Activated naive CD4-positive, alpha-beta T cell treated with anti-CD3 and anti-CD28 coated beads, Interleukin-2, amount 50 U/mL, for 72 hours (primary cell): ENCODE measurements at places on chromosomes 13 and 19. TPM values are rescaled to one million over a fixed set of nuclear protein-coding genes. Genes with fewer than 3 reads are reported as not detected.

Gene C1QTNF9
- not detected for total RNA-seq

Gene HNRNPL
- 658 TPM for total RNA-seq

DNA sequence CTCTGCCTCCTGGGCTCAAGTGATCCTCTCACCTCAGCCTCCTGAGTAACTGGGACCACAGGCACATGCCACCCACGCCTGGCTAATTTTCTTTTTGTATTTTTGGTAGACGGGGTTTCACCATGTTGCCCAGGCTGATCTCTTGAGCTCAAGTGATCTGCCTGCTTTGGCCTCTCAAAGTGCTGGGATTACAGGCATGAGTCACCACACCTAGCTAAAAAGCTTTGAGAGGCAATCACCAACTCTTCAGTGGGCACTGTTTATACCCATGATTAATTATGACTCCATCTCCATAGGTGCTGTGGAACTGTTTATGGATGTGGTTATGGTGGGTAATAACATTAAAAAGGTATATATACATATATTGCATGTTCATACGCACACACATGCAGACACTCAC is 7.5 kb upstream of the RBM26 start:
- DNase-seq, result no peak

- DNase-seq, result no peak
Measured at GRCh38 chr19:38173291-38174041, 50.6 kb downstream of the DPF1 start.

DNA sequence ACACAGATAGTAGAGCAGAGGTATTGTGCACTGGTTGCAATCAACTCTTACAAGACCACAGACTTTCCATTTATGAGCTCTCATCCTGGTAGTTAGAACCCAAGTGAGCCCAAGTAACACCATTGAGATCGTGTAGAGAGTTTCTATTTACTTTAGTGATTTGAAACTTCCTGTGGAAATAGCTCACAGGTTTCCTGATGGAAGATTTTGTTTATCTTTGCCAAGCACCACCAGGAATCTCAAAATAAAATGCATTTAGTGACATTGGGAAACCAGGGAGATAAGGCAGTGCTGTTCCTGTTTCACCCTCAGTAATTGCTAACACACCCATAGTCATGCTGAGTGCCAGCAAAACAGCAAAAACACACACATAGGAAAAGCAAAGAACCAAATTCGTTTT is 102.5 kb downstream of the FLT1 start:
- DNase-seq, result no peak

- DNase-seq, result no peak
Measured at GRCh38 chr13:96193728-96194310, 103.9 kb downstream of the HS6ST3 start.

DNA sequence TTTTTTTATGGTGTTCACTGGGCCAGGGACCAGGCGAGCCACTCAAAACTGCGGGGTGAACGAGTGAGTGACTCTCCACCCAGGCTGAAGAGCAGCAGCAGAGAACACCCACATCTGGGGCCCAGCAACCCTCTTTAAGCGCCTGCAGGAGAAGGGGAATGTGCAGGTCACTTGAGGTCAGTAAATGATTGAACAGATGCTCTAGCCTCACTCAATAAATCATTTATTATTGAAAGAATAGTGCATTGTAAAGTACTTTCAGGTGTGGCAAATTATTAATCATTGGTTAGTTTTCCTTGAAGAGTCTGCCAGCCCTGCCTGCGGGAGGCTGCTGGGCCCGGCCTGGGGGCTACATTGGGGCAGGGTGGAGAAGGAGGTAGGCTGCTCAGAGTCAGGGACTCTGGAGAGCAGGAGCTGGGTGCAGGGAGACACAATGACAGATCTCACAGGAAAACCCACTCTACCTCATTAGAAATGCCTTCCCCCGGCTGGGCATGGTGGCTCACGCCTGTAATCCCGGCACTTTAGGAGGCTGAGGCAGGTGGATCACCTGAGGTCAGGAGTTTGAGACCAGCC is 42.5 kb downstream of the ABCC4 start:
- DNase-seq, result no peak

GRCh38 chr13:20637811-20638210 is 65.7 kb upstream of the IL17D start:
- DNase-seq, result no peak

DNA sequence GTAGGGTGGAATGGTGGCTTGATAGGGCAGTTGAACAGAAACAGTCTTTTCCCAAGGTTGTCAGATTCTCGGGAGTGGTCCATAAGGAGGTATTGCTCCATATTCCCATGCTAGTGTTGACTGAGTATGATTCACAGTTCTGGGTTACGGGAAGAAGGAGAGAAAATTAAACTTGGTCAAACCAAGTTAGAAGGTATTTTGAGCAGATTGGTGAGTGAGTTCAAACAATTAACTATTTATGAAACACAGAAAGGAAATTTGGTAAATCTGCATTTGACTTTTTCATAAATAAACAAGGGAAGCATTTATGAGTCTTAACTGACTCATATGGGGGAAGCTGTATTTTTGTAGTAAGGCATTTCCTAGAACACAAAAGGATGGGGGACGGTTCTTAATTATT is 2419.4 kb downstream of the PCDH9 start:
- DNase-seq, result no peak

Gene ZNF585A
- total RNA-seq, result 8.5 TPM

Gene KLK7
- total RNA-seq, result not detected

Gene ZNF83
- total RNA-seq, result 37.0 TPM

- DNase-seq, result no peak
Measured at GRCh38 chr19:28289295-28290063, 923.5 kb downstream of the UQCRFS1 start.

- no peak for DNase-seq
Measured at GRCh38 chr13:112341976-112342735, 34.0 kb upstream of the SPACA7 start.

DNA sequence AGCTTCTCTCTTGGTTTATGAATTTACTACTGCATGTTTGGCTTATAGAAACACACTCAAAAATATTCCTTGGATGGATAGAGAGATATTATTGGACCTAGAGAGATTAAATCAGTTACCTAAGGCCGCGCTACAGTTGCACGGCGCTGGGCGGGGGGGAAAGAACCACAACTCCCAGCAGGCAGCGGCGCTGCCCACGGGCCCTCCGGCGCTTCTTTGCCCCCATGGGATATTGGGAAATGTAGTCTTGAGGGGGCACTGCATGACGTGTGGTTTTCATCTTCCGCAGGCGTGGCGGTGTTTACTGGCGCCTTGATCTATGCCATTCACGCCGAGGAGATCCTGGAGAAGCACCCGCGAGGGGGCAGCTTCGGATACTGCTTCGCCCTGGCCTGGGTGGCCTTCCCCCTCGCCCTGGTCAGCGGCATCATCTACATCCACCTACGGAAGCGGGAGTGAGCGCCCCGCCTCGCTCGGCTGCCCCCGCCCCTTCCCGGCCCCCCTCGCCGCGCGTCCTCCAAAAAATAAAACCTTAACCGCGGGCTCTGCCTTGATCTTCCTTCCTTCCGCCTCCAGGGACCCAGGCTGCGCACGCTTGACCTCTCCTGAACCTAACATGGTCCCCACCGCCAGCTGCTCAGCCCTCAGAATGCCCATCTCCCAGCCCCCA is 4.8 kb downstream of the EMP3 start:
- peak; percentile 74 for DNase-seq

Gene KASH5
- 1.7 TPM for total RNA-seq

Gene ZNF154
- total RNA-seq, result 0.62 TPM

GRCh38 chr19:31594701-31595100 is 245.5 kb upstream of the TSHZ3 start:
- no peak for DNase-seq

DNA sequence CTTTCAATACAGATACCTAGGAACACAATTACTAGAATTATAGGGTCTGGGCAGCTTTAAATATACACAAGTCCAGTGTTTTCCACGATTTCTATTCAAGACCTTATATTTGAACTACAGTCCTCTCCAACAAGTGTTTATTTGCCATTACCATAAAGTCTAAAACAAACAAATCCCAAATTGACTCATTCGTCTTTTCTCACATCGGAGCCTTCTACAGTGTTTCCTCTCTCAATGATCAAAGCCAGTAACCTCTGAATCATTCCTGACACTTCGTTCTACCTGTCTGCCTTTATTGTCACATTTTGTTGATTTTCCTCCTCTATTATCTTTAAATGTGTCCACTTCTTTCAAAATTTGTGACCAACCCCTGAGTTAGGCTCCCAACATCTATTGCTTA is 1356.5 kb upstream of the SLC10A2 start:
- no peak for DNase-seq

Gene SIGLEC12
- 1.4 TPM for total RNA-seq

DNA sequence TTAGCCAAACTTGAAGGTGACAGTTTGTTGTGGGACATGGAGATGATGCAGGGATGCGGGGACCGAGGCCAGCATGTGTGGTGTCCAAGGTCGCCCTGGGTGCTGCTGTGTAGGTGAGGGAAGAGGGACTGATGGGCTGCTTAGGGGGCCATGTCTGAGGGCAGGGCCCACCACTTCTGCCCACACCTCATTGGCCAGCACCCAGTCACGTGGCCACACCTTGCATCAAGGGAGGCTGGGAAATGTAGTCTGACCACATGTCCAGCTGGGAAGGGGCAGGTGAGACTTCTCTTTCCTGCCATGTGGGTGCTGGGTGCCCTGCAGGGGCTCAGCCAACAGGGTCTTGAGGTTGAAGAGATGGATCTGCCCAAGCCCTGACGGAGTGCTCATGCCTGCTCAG is 88.9 kb downstream of the KDM4B start:
- no peak for DNase-seq

DNA sequence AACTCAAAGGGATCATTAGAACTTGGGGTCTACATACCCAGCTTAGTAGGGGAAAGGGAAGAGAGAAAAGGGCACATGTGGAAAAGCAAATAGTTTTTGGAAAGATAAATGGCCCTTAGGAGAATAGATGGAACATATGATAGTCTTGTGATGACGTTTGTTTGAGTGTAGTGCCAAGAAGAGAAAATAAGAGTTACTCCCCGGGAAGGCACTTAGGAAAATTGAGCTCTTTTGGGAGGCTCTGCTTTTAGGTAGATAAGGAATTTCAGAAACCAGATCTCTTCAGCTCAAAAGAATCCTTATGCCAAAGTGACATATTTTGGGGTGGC is 44.8 kb upstream of the SERTM1 start:
- DNase-seq, result no peak

- no peak for DNase-seq
Measured at GRCh38 chr19:30223866-30224688, 148.1 kb upstream of the ZNF536 start.

Gene ZNF444
- 25.9 TPM for total RNA-seq

Gene LGI4
- 1.5 TPM for total RNA-seq

Gene SBK3
- not detected for total RNA-seq

- DNase-seq, result no peak
Measured at GRCh38 chr13:111119966-111120365, 4.9 kb downstream of the ARHGEF7 start.

DNA sequence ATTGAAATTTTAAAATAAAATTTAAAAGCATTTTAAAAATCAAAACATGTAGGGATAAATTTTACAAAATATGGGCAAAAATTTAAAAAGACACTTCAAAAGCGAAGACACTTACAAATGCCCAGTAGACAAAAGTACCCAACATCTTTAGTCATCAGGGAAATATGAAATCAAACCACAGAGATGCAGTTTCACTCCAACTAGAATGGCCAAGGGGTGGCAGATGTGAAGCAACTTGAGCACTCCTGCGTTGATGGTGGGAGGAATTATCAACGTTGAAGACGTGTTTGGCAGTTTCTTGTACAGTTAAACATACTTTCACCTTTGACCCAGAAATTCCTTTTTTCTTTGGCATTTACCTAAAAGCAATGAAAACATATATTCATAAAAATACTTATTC is 518.0 kb upstream of the SGCG start:
- DNase-seq, result no peak

GRCh38 chr13:114249077-114249476 is 14.4 kb downstream of the CDC16 start:
- DNase-seq, result no peak

GRCh38 chr13:56012644-56013043 is 1128.1 kb upstream of the PRR20A start:
- no peak for DNase-seq

DNA sequence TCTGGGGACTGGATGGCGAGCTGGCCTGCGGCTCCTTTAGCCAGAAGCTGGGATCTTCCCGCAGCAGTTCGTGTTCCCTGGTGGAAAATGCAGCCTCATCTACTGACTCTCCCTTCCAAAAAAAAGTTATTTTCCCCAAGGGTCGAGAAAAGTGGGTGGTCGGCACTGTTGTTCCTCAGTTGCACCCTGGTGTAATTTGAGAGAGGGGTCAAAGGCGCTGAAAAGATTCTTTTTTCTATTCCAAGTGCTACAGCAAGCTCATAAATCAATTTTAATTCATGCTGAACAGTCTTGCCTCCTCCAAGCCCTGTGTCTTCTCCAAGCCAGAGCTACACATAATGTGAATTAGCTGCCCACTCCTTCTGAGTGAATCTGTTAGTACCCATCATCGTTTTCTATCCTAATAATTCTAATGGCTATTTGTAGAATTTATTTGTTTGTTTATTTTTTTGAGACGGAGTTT is 774 bp downstream of the SLC25A15 start:
- DNase-seq, result no peak

- DNase-seq, result no peak
Measured at GRCh38 chr13:59259165-59260000, 904.3 kb downstream of the DIAPH3 start.

- no peak for DNase-seq
Measured at GRCh38 chr13:67278235-67278634, 48.1 kb upstream of the PCDH9 start.

- DNase-seq, result no peak
Measured at GRCh38 chr13:101567841-101568240, 115.4 kb downstream of the ITGBL1 start.

GRCh38 chr19:17778251-17778967 is 16.5 kb upstream of the B3GNT3 start:
- no peak for DNase-seq

- DNase-seq, result no peak
Measured at GRCh38 chr13:22108979-22109378, 438.1 kb downstream of the FGF9 start.

DNA sequence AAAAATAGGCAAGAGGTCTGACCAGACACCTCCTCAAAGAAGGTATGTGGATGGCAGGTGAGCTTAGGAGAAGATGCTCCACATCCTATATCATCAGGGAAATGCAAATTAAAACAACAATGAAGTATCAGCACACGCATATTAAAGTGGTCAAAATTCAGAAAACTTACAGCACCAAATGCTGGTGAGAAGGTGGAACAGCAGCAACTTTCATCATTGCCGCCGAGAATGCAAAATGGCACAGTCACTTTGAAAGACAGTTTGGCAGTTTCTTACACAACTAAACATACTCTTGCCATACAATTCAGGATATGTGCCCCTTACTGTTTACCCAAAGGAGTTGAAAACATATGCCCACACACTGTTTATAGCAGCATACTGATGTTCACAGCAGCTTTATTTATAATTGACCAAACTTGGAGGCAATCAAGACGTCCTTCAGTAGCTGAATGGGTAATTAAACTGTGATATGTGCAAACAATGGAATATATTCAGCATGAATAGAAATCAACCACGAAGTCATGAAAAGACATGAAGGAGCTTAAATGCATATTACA is 22.5 kb downstream of the OR10H4 start:
- no peak for DNase-seq

DNA sequence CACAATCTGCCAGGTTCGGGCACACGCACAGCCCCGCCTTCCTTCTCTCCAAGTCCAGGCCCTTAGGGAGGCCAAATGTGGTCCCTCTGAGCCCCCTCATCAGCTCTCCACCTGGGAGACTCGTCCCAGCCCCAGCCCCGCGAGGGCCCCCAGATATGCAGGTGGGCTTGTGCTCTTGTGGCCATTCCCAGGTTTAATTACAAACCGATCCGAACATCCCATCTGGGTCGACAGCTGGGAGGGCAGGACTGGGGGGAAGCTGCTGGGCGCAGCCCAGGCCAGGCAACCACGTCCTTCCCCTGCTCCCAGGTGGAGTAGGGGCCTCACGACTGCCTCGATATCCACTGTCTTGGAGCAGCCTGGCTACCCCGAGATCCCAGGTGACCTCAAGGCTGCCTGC is 7.5 kb upstream of the C2CD4C start:
- DNase-seq, result no peak
